ENCODE measurements at places on chromosomes 4 and X.

- DNase-seq: no peak
These were observed 756 bp upstream of the TAF9B start for GRCh38 chrX:78140206-78140605.

DNA sequence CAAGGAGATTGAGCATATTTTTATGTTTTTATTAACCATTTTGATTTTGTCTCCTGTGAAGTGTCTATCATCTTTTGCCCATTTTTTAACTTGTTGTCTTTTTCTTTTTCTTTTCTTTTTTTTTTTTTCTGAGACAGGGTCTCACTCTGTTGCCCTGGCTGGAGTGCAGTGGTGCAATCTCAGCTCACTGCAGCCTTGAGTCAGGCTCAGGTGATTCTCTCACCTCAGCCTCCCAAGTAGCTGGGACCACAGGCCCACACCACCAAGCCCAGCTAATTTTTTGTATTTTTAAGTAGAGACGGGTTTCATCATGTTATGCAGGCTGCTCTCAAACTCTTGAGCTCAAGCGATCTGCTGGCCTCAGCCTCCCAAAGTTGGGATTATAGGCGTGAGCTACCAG is 4.6 kb upstream of the ADD1 start:
- DNase-seq: no peak

DNA sequence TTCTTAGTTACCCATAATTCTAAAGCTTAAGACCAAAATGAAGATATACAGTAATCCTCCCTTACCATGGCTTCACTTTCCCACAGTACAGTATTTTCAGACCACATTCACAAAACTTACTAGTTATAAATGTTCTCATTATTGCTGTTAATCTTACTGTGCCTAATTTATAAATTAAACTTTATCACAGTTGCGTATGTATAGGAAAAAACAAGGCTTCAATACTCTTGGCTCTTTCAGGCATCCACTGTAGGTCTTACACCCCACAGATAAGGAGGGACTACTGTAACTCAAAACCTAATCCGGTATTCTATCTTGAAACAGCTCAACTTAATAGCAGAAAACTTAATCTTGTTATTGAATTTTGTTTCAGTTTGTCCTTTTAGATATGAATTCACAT is 3.6 kb downstream of the HMGB2 start:
- DNase-seq: no peak

DNA sequence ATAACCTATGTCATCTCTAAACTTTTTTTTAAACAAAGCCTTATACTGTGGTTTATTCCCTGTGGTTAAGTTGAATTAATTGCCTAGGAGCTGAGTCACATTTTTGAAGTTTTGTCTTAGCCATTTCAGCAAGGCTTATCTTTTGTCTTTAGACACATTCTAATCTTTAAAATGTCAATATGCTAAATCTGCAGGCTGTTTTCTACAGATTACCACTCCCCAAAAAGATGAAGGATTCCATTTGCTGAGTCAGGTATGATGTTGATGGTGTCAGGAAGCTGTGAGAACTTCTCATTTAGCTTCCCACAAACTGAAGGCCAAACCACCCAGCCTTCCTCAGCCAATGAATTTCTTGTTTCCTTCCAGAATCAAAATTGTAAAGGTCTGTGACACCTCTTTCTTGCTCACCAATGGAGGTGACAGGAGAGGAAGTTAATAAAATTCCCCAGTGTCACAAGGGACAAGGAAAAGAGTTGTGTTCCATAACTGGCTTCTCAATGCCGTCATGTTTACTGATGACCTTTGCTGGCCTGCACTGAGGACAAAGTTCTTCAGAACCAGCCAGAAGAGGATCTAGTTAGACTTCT is 3.7 kb upstream of the CXCL6 start:
- DNase-seq: peak; percentile 58

DNA sequence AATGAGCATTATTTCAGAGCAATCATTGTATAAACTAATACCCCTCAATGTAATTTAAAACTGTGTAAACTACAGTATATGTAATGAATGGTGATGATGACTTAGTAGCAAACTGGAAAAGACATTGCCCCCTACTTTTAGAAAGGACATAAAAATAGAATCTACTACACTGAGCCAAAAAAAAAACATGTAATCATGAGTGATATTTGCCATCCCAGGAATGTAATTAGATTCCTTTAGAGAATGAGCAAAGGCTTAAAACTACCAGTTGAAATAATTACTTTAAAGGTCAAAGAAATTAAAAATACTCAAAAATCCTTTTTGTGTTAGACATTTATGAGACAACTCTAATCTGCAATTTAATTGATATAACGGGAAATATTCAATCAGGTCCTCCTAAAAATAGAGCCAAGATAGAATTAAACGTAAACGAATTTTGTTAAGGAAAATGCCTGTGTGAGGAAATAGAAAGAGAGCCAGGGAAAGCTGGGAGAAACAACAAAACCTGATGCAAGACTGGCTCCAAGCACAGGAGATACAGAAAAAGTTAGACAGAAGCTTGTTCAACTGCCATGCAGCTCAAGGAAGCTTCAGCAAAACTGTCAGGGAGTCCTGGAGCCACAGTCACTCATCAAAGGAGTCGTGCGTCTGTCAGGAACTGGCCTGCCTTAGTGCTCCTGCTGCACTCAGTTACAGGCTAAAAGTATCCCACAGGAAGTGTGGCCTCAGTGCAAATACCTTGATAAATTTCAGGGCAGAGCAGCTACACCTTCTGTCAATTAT is 655.7 kb upstream of the INTU start:
- peak; percentile 46 for DNase-seq

GRCh38 chr4:169823685-169824084 is 65.9 kb upstream of the HPF1 start:
- DNase-seq: peak; percentile 71

DNA sequence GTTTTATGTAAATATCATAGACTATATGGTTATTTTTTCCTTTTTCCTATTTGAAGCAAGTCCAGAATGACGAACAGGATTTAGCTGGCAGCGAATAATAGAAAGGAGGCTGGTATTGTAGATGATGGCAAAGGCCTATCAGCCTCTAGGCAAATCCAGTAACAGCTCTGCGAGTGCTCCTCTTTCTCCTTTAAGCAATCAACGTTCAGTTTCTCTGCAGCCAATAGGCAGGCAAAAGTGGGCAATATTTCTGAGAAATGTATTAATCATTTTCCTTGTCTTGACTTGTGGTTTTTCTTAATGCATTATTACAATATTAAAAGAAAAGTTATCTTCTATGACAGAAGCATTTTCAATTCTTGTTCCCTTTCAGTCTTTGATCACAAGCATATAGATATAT is 183.3 kb downstream of the SH3KBP1 start:
- DNase-seq: no peak

DNA sequence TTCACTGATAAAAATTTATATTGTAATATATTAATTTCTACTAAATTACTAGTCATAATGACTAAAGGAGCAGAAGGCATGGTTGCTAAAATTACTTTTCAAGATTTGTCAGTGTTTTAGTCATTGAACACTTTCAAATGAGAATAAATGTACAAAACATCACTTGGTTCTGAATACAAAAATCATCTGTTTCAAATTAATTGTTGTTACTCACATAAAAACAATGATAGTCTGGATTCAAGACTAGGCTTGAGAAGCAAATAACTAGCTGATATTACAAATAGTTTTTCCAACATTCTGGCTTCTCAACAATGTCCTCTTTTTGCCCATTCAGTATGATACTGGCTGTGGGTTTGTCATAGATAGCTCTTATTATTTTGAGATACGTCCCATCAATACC is 112.5 kb downstream of the ANAPC10 start:
- peak; percentile 12 for DNase-seq

- no peak for DNase-seq
These were observed 14.7 kb upstream of the USP53 start for GRCh38 chr4:119197772-119198212.

DNA sequence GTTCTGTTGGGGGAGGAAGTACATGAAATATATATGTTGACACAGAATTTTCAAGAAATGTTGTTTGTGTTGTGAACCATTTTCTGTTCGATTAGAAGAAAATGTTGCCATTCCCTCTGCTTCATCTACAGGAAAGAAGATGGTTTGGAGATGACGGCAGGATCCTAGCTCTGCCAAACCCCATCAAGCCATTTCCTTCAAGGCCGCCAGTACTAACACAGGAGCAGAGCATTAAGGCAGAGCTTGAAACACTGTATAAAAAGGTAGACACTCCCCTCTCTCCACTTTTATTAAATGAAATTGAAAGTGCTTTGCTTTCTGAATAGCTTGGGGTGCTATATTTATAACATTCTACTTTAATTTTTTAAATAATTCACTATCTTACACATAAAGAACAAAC is 46.8 kb downstream of the CC2D2A start:
- DNase-seq: no peak
